RPMI8226 (cell line): ENCODE measurements at places on chromosomes 2 and 18.

- DNase-seq: peak; percentile 14
Measured at GRCh38 chr2:88919087-88919738, 227.7 kb downstream of the RPIA start.

DNA sequence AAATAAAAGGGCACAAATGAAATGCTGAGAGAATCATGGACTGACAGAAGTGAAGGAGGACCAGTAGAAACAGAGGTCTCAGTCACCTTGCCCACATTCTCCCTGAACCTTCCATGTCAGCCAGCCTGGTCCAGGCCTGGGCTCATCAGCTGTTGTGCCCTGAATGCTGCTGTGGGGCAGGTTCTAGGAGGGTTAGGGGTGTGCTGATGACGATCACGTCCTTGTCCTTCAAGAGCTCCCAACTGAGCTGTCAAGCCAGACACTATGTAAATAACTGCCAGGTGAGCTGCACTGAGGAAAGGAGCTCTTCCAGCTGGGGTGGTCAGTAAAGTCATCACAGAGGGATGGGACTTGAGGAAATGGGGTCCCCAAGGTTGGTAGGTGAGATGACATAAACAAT lies 156.5 kb downstream of the SMAD2 start:
- no peak for DNase-seq

- no peak for DNase-seq
Measured at GRCh38 chr2:216119146-216119545, 10.0 kb downstream of the XRCC5 start.

- DNase-seq: no peak
Measured at GRCh38 chr2:127581516-127582490, 46.3 kb downstream of the MYO7B start.

GRCh38 chr2:48233005-48233404 lies 296.9 kb upstream of the STON1 start:
- no peak for DNase-seq

- DNase-seq: no peak
Measured at GRCh38 chr2:86566821-86567190, 3.6 kb upstream of the CHMP3 start.

DNA sequence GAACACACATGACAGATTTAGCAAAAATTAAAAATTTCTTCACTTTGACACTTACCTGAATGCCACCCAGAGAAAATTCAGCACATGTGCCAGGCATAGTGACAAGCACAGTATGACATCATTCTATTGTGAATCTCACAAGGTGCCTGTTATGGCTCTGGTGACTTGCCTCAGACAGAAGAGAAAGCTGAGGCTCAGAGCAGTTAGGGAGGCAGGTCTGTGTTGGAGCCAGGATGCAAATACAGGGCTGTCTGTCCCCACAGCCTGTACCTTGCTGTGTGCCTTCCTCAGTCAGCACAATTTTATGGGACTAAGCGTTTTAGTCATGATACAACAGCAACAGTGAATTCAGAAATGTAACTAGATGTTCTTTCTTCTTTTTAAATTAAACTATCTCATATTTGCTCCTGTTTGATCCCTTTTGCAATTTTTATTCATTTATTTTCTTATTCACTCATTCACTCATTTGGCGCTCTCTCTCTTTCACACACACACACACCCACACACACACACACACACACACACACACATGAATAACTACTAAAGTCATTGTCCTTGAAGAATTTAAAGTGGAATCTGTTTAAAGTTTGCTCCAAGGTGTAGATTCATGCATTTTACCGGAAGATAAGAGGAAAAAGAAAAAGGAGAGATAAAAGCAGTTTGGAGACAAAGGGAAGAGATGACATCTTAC lies 37.9 kb upstream of the CTAGE1 start:
- DNase-seq: no peak
